ENCODE measurements at places on chromosomes 7 and 10.

DNA sequence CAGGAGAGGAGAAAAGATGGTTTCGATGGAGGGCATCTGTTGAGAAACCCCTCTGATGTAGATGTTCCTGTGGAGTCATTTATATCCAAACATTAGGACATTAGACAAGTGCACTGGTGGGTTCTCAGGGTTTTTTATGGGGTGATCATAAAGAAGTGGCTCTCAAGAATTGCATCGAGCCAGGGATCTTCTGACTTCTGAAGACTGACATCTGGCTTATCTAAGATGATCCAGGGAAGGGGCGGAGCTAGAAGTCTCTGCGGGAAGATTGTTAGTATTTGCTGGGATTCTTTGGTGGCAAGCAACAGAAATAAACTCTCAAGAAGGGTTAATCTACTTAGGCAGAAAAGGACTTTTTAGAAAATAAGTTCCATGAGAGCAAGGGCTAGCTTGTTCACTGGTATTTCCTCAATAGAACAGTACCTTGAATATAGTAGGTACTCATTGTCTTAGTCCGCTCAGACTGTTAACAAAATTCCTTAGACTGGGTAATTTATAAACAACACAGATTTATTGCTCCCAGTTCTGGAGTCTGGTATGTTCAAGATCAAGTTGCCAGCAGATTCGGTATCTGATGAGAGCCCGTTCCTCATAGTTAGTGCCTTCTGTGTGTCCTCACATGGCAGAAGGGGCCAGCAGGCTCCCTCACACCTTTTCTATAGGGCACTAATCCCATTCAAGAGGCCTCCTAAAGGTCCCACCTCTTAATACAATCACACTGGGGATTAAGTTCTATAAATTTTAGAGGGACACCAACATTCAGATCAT lies 28.5 kb upstream of the SYPL1 start:
- peak; percentile 48 for DNase-seq

GRCh38 chr10:43234471-43235041 lies 32.3 kb downstream of the RASGEF1A start:
- no peak for DNase-seq

- no peak for DNase-seq
Observed at GRCh38 chr7:7032221-7032620, 150.1 kb upstream of the C1GALT1 start.

GRCh38 chr7:84914598-84914997 lies 272.3 kb downstream of the SEMA3D start:
- no peak for DNase-seq

- no peak for DNase-seq
Observed at GRCh38 chr7:105355701-105356100, 33.0 kb downstream of the SRPK2 start.

DNA sequence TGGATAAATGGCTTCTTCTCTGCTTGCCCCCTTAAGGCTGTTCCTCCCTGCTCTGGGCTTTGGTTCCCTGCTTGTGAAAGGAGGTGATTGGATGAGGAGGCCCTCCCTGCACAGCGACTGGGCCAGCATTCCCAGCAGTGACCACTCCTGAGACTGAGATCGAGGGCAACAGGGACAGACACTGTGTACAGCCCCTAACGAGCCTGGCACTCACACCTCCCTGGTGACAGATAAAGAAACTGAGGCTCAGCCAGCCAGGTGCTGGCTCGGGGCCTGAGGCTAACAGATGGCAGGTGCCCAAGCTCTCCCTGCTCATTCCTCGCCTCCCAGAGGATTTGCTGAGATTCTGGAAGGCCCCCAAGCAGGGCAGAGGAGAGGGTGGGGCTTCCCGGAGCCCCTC lies 12.0 kb upstream of the AQP1 start:
- DNase-seq, result no peak

DNA sequence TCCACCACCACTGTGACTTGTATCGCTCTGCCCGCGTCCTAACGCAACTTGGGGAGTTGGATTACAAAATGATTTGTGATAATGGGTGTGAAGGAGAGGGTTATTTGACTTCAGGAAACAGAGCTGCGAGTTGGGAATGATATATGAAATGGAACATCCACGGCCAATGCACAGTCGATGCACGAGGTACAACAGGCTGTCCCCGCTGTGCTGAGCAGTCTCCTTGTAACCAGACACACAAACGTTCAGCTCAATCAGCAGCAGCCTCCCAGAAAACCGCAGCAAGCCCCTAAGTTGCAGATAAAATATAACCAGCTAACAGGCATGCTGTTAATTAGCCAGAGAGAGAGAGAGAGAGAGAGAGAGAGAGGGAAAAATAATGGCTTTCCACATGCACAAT lies 332.7 kb upstream of the MGMT start:
- no peak for DNase-seq

- no peak for DNase-seq
Observed at GRCh38 chr10:49744924-49745605, 17.1 kb downstream of the OGDHL start.

DNA sequence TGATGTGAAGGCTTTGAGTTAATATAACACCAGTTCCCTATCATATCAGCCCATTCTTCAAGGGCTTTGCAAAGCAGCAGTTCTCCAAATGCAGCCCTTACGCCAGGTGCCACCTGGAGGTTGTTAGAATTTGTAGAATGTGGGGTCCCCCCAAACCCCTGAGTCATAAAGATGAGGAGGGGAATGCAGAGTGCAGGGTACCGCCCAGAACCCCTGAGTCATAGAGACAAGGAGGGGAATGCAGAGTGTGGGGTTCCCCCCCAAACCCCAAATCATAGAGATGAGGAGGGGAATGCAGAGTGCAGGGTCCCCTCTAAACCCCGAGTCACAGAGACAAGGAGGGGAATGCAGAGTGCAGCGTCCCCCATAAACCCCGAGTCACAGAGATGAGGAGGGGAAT lies 605.8 kb downstream of the PTPRN2 start:
- no peak for DNase-seq

GRCh38 chr10:70782746-70783680 lies 2.2 kb downstream of the TBATA start:
- DNase-seq, result no peak

DNA sequence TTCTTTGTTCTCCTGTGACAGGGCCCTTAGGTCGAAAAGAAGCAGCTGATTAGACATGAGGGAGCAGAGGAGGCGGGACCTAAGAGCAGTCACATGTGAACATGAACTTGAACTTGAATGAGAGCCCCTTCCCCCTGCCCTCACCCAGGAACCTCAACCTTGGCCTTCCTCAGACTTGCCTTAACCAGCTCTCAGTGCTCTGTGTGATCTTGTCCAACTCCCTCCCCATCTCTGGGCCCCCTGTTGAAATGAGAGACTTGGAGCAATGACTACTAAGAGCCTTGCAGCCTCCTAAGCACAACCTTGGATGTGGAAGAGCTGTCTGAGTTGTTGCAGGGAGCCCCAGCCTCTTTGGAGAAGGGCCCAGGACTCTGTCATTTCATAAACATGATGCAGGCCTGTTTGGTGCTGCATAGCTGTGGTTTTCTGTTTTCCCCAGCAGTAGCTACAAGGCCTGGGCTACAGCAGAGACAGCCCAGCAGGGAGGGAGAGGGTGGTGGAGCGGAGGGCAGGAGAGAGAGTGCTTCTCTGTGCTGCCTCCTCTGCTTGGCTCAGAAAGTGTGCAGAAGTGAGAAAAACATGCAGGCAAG lies 123.9 kb upstream of the ZMIZ1 start:
- DNase-seq, result no peak

DNA sequence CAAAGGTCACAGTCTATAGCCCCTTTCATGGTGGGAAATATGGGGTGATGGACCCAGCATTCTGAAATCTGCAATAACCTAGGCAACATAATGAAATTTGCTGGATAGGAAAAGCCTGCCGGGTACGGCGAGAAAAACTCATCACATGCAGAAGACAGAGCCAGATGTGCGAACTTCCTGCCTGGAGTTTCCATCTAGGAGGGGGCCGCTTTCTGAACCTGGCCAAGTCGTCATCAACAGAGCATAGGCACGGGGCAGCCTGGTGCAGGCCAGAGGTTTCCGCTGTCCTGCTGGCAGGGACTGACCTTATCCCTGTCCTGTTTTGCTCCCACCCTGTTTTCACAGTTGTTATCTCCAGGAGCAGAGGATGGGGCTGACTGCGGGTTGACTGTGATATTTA lies 27.4 kb downstream of the CCDC3 start:
- no peak for DNase-seq

GRCh38 chr7:115678086-115678982 lies 352.2 kb downstream of the TFEC start:
- no peak for DNase-seq

GRCh38 chr7:39602351-39602750 lies 21.0 kb upstream of the RALA start:
- no peak for DNase-seq

DNA sequence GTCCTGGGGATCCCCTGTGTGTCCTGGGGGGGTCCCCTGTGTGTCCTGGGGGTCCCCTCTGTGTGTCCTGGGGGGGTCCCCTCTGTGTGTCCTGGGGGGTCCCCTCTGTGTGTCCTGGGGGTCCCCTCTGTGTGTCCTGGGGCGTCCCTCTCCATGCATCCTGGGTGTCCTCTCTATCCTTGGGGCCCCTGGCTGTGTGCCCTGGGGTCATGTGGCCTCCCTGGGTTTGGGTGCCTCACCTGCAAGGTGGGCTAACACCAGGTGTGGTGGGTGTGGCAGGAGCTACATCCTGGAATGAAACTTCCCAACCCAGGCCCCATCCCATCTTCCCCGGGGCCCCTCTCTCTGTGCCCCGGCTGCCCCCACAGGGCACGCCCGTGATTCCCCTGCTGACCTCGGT lies 4.9 kb downstream of the CYP2W1 start:
- DNase-seq, result no peak

- no peak for DNase-seq
Observed at GRCh38 chr10:132527339-132528063, 10.1 kb upstream of the INPP5A start.

GRCh38 chr7:24442170-24442777 lies 131.0 kb upstream of the PALS2 start:
- DNase-seq, result no peak

DNA sequence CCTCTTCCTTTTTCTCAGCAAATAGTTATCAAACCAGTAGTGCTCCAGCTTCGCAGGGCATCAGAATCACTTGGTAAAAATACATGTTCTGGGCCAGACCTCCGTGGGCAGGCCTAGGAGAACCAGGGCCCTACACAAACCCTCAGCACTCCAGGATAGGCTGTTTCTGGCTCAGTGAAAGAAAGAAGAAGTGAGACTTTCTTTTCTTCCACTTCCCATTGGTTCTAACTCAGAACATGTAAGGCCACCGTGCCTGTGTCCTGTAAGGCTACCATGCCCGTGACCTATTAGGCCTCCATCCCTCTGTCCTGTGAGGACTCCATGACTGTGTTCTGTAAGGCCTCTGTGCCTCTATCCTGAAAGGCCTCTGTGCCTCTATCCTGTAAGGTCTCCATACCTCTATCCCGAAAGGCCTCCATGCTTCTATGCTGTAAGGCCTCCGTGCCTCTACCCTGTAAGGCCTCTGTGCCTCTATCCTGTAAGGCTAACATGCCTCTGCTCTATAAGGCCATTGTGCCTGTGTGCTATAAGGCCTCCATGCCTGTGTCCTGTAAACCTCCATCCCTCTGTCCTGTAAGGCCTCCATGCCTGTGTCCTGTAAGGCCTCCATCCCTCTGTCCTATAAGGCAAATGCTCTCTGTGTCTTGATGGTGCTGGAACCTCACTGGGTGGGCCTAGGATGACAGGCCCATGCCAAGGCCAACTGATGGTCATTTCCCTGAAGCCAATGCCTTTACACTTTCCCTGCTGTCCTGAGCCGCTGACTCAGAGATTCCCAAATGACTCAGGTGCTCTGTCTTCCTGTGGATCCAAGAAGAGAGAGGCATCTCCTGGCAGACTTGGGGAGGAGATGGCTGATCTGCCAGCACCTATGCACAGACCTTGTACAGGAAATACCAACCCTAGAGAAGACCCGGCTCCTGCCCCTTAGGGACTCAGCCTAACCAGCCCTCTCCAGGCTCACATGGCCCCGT lies 96.6 kb upstream of the CACUL1 start:
- no peak for DNase-seq

Data from DMS 273 treated with DMSO at 0.1 percent for 48 hours (cell line).